ENCODE measurements at places on chromosomes 12 and 14. TPM values are rescaled to one million over a fixed set of nuclear protein-coding genes. Genes with fewer than 3 reads are reported as not detected.

Gene PPFIBP1
- total RNA-seq: 22.5 TPM

Gene ERP27
- 1.6 TPM for total RNA-seq

DNA sequence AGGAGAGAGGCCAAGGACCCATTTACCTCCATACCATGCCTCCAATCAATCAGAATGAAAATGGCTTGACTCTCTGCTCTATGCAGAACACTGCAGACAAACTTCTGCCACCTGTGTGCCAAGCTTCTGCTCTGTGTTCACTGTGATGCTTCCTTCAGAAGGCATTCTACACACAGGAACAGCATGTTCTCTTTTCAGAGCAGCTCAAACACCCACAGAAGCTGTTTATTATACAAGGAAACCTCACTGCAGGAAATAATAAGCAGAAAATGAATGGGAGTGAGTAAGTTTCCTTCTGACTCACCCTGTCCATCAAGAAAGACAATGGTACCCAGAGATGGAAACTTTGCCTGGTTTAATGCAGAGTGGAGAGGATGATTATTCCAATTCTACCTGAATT is 2.4 kb upstream of the ESR2 start:
- no peak for DNase-seq
- H3K4me1 ChIP-seq: peaks cover 45% of the 10 kb centered on the region
- H3K4me3 ChIP-seq: no peak overlapping the region
- H3K36me3 ChIP-seq: no peaks in the 10 kb centered on the region

Gene MIP
- not detected for total RNA-seq

- H3K4me1 ChIP-seq: no peaks in the 10 kb centered on the region
- no peak overlapping the region for H3K4me3 ChIP-seq
- H3K27me3 ChIP-seq: peaks cover 68% of the 10 kb centered on the region
- no peaks in the 10 kb centered on the region for H3K36me3 ChIP-seq
- H3K27ac ChIP-seq: no peak overlapping the region
These were observed 46.5 kb downstream of the EML1 start for GRCh38 chr14:99839696-99840095.

DNA sequence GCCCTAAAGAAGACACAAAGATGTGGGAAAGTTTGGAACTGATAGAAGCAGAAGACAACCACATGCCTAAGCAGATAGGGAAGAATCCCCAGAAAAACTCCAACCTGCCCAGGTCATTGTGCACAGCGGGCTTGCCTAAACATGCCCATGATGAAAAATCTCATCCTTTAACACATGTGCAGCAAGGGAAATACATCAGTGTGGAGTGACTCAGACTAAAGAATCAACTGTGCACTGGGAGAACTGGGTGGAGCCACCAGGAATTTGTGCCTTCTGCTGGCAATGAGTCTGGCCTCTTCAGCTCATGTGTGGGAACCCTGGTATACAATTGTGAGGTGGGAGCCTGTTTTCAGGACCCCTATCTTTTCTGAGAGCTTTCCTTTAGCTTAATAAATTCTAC is 398.5 kb downstream of the FSCB start:
- no peaks in the 10 kb centered on the region for H3K27me3 ChIP-seq
- no peaks in the 10 kb centered on the region for H3K36me3 ChIP-seq
- H3K4me3 ChIP-seq: no peak overlapping the region
- no peak for DNase-seq

GRCh38 chr12:131555197-131555846 is 155.6 kb upstream of the SFSWAP start:
- H3K4me1 ChIP-seq: no peaks in the 10 kb centered on the region
- no peak for DNase-seq
- no peaks in the 10 kb centered on the region for H3K36me3 ChIP-seq
- H3K27me3 ChIP-seq: peaks cover 3% of the 10 kb centered on the region
- H3K4me3 ChIP-seq: no peak overlapping the region

Gene PLA2G1B
- not detected for total RNA-seq

DNA sequence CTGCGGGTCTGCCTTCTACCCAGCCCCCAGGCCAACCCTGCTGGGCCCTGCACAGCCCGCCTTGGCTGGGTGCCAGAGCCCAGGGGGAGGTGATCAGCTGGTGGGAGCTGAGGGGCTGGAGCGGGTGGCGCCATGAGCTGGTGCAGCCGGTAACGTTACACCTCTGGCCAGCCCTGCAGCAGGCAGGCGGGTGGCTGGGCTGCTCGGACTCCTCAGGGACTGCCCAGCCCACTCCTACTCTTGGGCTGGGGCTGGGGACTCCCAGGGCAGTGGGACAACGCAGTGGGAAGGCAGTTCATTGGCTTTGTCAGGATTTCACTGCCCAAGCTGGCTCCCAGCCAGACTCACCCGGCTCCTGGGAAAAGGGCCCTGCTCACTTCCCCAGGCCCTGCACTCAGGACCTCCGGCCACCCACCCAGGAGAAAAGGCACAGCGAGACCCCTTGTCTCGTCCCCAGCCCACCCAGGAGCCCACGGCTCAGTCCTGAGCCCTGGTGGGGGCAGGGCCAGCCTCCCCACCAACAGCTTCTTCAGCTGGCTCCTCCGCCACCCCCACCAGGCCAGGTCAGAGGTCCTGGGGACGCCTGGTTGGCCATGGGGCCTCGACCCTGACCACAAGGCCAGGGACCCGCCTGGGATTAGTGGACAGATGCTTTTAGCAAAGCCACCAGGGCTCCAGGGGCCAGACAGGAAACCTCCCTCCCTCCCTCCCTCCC is 1.0 kb downstream of the PGF start:
- H3K36me3 ChIP-seq: no peaks in the 10 kb centered on the region
- H3K27me3 ChIP-seq: peaks cover 14% of the 10 kb centered on the region
- no peaks in the 10 kb centered on the region for H3K4me1 ChIP-seq
- DNase-seq: no peak
- no peak overlapping the region for H3K4me3 ChIP-seq
- H3K27ac ChIP-seq: no peak overlapping the region

DNA sequence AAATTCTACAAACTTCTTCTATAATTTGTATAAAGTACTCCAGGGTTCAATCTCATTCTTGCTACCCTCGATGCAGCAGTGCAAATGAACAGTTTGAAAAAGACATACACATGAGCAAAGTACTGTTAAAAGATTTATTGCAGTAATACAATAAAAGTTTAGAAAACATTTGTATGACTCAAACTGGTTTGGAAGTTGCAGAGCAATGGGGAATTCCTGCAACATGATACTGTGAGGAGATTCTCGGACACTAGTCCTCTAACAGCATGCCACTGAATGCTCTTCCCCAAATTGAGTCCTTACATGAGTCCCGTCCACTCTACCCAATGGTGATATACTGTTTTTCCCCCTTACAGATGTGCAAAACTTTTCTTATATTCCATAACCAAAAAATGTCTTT is 45.4 kb downstream of the ATG14 start:
- no peak overlapping the region for H3K4me3 ChIP-seq
- H3K27ac ChIP-seq: no peak overlapping the region
- peaks cover 8% of the 10 kb centered on the region for H3K4me1 ChIP-seq
- DNase-seq: no peak

GRCh38 chr14:19920021-19920657 is at the start of gene OR4K5:
Gene OR4K5, plus strand, starts transcription at chr14:19920607. Its CDS starts 0 bp downstream, at chr14:19920607.
- no peak within 1 kb of the TSS for H3K27ac ChIP-seq
- no peaks in the 10 kb centered on the region for H3K36me3 ChIP-seq
- no peak for DNase-seq
- no peak within 1 kb of the TSS for H3K4me3 ChIP-seq
- no peaks in the 10 kb centered on the region for H3K27me3 ChIP-seq
- no peaks in the 10 kb centered on the region for H3K4me1 ChIP-seq

DNA sequence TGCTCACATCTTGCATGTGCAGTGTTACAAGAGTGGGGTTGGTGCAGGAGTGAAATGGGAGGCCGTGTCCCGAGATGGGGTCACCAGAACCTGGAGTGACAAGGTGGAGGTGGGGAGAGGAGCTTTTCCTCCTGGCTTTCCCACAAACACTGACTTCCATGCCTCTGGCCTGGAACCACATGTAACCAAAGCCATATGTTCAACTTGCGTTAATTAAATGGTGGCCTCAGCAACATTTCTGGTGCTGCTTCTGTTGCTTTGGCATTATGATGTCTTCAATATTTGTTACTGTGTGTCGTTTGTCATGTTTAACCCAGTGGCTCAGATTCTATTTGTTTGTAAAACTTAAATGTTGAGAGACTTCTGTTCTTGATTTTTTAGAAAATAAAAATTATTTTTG is 110.2 kb downstream of the VCPKMT start:
- H3K4me1 ChIP-seq: peaks cover 26% of the 10 kb centered on the region
- no peak overlapping the region for H3K27ac ChIP-seq
- no peak for DNase-seq
- H3K4me3 ChIP-seq: no peak overlapping the region

DNA sequence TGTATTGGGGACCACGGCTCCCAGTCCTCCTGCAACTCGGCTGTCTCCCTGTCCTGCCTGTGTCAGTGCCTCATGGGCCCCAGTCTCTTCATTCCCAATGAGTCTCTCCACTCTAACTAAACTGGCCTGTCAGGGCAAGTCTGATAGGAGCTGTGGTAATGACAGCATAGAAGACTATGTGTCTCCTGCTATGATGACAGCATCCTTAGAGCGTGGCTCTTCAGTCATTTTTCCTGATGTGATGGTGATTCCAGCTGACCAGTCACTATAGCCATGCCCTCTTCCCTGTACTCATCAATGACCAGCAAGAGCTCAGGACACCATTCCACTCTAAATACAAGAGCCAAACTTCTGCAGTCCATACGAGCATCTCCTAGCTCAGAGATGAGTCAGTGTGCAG is 339.8 kb downstream of the PCNX1 start:
- H3K36me3 ChIP-seq: peaks cover 14% of the 10 kb centered on the region
- H3K27me3 ChIP-seq: no peaks in the 10 kb centered on the region
- H3K27ac ChIP-seq: no peak overlapping the region
- peaks cover 24% of the 10 kb centered on the region for H3K4me1 ChIP-seq

DNA sequence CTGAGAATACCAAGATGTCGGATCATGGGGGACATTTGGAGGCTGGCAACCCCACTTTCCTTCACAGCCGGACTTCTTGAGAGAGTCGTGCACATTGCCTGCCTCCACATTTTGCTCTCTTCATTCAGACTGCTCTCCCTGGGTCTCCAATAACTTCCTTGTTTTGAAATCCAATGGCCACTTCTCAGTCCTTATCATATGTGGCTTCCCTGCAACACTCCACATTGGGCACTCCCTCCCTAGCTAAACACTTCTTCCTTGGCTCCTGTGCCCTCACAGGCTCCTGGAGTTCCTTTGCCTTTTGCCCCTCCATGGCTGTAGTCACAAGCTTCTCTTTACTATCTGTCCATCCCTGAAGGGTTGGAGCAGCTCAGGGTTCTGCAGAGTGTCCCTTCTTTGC is 30.1 kb downstream of the NPC2 start:
- no peak overlapping the region for H3K27ac ChIP-seq
- DNase-seq: no peak
- no peaks in the 10 kb centered on the region for H3K4me1 ChIP-seq
- H3K36me3 ChIP-seq: no peaks in the 10 kb centered on the region
- no peak overlapping the region for H3K4me3 ChIP-seq

DNA sequence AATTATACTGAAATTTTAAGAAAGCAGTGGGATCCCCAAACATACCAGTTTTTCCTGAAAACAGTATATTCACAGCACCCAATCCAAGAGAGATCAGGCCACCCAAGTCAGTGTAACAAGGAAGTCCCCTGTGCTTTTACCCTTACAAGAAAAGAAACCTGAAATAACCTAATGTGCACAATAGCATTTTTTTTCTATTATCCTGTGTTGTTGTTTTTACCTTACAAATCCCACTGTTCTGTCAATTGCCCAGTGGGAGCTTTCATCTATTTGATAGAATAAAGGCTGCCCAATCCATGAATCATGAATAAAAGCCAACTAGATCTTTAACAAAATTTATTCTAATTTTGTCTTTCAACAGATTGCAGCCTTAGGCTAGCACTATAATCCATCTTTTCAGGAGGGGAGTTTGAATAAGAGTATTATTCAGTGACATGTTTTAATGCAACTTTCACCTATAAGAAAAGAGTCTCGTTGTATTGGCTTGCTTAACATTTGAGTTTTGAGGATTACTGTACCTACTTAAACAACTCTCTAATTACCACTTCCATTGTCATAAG is 457.4 kb downstream of the TRHDE start:
- no peaks in the 10 kb centered on the region for H3K4me1 ChIP-seq
- H3K4me3 ChIP-seq: no peak overlapping the region
- no peaks in the 10 kb centered on the region for H3K27me3 ChIP-seq
- H3K27ac ChIP-seq: no peak overlapping the region

Gene IL22
- total RNA-seq: 0.64 TPM

- H3K27ac ChIP-seq: no peak overlapping the region
- H3K4me1 ChIP-seq: no peaks in the 10 kb centered on the region
- DNase-seq: no peak
These were observed 116.8 kb downstream of the CFAP54 start for GRCh38 chr12:96606134-96606533.

- no peak for DNase-seq
- no peaks in the 10 kb centered on the region for H3K27me3 ChIP-seq
- H3K4me3 ChIP-seq: no peak overlapping the region
- no peaks in the 10 kb centered on the region for H3K4me1 ChIP-seq
These were observed 43.7 kb upstream of the CNTN1 start for GRCh38 chr12:40648519-40648918.

DNA sequence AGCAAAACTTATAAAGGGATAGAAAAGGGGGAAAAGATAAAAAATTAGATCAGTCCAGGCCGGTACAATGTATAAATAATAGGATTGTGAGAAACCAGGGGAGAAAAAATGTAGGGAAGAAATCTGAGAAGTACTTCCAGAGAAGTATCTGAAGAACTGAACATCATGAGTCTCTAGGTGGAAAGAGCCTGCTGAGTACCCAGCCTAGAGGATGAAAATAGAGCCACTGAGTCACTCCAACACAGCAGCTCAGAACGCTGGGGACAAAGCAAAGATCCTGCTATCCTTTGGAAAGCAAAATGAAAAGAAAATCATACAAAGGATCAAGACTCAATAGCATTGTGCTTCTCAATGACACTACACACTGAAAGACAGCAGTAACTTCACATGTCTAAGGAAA is 138.0 kb downstream of the ANO6 start:
- no peak for DNase-seq
- H3K4me1 ChIP-seq: no peaks in the 10 kb centered on the region
- no peak overlapping the region for H3K4me3 ChIP-seq
- no peak overlapping the region for H3K27ac ChIP-seq

DNA sequence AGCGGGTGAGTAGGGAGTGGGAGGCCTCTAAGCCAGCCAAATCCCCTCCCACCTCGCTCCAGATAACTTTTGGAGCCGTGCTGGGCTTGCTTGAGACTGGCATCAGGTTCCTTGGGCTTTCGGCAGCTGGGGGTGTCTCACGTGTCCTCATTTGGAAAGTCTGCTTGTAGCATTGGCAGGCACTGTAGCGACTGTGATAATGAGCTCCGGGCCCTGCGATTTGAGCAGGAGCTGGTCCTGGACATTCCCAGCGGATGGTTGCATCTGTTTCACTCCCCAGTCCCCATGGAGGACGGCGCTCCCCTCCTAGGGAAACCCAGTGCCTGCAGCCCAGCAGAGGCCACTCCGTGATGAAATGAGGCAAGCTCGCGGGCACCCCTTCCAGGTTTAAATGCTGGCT is 49.4 kb downstream of the DGLUCY start:
- H3K27ac ChIP-seq: no peak overlapping the region
- DNase-seq: no peak
- H3K4me3 ChIP-seq: no peak overlapping the region
- H3K27me3 ChIP-seq: no peaks in the 10 kb centered on the region

DNA sequence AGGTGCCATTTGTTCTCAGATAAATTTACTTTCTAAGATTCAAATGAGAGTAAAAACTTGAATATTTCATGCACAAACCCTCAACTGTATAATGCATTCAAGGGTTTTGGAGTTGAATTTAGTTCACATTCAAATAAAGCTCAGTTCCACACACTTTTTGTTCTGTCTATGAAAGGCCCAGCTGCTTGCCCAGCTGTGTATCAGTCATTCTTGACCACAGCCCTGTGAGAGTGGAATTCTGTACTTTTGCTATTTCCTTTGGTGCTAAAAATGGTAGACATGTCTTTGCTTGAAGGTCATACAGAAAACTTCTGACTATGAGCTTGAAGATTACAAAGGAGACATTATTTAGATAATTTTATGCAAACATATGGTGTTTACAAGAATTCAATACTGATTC is 110.4 kb downstream of the KCNC2 start:
- no peaks in the 10 kb centered on the region for H3K36me3 ChIP-seq
- no peak overlapping the region for H3K4me3 ChIP-seq
- no peaks in the 10 kb centered on the region for H3K27me3 ChIP-seq

Data from activated naive CD8-positive, alpha-beta T cell treated with anti-CD3 and anti-CD28 coated beads for 36 hours (primary cell).